ENCODE measurements at places on chromosomes 11 and 22. TPM values are rescaled to one million over a fixed set of nuclear protein-coding genes. Genes with fewer than 3 reads are reported as not detected.

Gene CPSF7
- total RNA-seq, result 41.5 TPM

Gene CCDC157
- 0.37 TPM for total RNA-seq

- DNase-seq, result no peak
Observed at GRCh38 chr11:57798905-57799559, 37.4 kb downstream of the CTNND1 start.

DNA sequence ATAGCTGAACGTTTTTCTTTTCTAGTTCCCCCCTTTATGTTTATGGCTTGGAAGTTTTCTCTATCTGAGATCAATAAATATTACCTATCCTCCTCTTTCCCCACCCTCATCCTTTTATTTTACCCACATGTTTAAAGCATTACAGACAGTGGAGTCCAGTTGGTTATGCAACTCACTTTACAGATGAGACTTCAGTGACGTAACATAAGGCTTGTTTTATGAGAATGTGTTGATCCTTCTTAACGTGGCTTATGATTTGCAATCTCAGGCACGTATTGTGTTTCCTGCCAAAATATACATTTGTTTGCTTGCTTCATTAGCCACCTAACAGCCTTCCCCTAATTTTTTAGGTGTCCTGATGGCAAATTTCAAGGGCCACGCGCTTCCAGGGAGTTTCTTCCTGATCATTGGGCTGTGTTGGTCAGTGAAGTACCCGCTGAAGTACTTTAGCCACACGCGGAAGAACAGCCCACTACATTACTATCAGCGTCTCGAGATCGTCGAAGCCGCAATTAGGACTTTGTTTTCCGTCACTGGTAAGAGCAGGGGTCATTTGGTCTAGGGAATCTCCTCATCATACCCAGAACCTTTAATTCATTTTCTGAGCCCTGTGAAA is 36.6 kb downstream of the TMEM45B start:
- DNase-seq, result no peak

All from left ventricle myocardium superior (tissue), 1 donor.